ENCODE measurements at places on chromosomes 6 and 20.

GRCh38 chr6:282177-282866 is 10.0 kb upstream of the DUSP22 start:
- DNase-seq = no peak

DNA sequence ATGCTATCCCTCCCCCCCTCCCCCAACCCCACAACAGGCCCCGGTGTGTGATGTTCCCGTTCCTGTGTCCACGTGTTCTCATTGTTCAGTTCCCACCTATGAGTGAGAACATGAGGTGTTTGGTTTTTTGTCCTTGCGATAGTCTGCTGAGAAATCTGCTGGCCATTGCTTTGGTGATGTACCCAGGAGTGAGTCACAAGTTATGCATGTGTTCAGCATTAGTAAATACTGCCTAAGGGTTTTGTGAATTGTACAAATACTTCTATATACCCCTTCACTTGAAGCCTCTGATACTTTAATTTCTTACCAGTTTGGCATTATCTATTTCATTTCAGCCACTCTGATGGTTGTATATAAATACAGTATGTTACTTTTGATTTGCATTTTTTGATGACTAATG is 711.3 kb upstream of the GJE1 start:
- no peak for DNase-seq

GRCh38 chr6:57029213-57029612 is 17.3 kb upstream of the KIAA1586 start:
- DNase-seq = no peak

- DNase-seq = no peak
Observed at GRCh38 chr20:58753922-58754551, 61.4 kb downstream of the NPEPL1 start.

Data from NCI-H1930 (cell line).